ENCODE measurements at places on chromosomes 6 and 20. TPM values are rescaled to one million over a fixed set of nuclear protein-coding genes. Genes with fewer than 3 reads are reported as not detected.

Gene PHACTR1
- 9.7 TPM for total RNA-seq

Gene PNPLA1
- total RNA-seq = not detected

Gene CALHM5
- total RNA-seq = 4.4 TPM

Gene OXT
- total RNA-seq = not detected

Gene TTBK1
- not detected for total RNA-seq

Gene ERVFRD-1
- not detected for total RNA-seq

Gene TRERF1
- 10.2 TPM for total RNA-seq

Gene SIRPA
- total RNA-seq = 5.8 TPM

Gene SPATA25
- 0.97 TPM for total RNA-seq

Gene CDH26
- total RNA-seq = 0.49 TPM

Gene OR2B6
- not detected for total RNA-seq

Gene MCHR2
- not detected for total RNA-seq

Gene BPIFB1
- not detected for total RNA-seq

Gene PAX1
- 0.49 TPM for total RNA-seq

Gene RAET1G
- 1.3 TPM for total RNA-seq

Gene BIRC7
- total RNA-seq = not detected

Gene RAB23
- 74.3 TPM for total RNA-seq

Gene TOX2
- total RNA-seq = 1.5 TPM

All from hair follicle dermal papilla cell (primary cell).